Activated CD4-positive, alpha-beta T cell treated with anti-CD3 and anti-CD28 coated beads for 4 hours (primary cell): ENCODE measurements at places on chromosomes 3 and 15.

- DNase-seq: no peak
Observed at GRCh38 chr3:58724336-58724735, 57.8 kb upstream of the FAM3D start.

DNA sequence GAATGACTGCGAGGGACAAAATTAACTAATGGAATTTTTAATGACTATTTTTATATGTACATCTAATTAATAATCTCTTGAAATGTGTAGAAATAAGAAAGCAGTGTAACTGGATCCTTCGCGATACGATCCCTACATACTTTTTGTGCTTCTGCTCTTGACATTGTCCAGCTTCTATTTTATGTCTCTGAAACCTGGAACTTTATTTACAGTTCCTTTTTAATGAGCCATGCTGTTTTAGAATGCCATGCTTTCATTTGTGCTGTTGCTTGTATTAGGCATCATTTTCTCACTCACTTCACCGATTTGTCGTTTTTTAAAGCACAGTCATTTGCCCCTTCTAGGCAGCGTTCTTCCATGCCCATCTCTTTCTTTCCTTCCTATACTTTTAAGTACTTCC, 301.3 kb downstream of the EDEM1 start:
- DNase-seq: no peak

DNA sequence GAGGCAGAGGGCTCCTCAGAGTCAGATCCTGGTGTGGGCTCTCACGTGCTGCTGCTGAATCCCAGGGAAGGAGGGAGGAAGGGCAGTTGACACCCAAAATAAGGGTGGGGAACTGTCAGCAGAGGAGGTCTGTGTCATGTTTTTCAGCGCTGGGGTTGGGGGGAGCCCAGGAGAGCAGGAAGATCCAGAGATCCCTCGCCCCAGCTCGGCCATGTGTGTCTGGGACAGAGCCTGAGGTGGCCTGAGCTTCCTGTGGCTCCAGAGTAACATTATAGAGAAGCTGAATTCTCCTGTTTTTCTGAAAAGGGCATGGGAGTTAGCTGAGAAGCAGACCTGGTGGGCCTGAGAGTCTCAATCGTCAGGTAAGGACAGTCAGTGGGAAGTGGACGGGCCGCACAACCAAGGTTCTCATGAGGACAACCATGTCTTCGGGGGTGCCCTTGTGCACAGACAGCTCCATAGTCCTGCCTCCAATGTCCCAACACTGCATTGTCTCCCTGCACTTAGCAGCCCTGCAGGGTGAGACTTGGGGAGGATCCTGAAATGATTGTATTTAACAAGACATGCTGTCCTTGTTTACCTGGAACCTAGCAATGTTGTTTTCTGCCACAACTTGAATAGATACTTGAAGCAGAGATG, 18.4 kb downstream of the UMPS start:
- DNase-seq: no peak

DNA sequence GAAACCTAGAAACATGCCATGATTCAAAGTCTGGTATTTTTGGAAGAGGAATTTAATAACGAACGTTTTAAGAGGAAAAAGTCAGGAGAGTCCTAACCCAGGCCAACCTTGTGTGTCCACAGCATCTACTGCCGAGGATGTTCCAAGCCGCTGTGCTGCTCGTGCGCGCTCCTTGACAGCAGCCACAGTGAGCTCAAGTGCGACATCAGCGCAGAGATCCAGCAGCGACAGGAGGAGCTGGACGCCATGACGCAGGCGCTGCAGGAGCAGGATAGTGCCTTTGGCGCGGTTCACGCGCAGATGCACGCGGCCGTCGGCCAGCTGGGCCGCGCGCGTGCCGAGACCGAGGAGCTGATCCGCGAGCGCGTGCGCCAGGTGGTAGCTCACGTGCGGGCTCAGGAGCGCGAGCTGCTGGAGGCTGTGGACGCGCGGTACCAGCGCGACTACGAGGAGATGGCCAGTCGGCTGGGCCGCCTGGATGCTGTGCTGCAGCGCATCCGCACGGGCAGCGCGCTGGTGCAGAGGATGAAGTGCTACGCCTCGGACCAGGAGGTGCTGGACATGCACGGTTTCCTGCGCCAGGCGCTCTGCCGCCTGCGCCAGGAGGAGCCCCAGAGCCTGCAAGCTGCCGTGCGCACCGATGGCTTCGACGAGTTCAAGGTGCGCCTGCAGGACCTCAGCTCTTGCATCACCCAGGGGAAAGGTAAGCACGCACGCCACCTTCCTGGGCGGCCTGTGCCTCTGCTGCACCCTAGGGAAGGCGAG, 28.4 kb downstream of the PML start:
- no peak for DNase-seq

DNA sequence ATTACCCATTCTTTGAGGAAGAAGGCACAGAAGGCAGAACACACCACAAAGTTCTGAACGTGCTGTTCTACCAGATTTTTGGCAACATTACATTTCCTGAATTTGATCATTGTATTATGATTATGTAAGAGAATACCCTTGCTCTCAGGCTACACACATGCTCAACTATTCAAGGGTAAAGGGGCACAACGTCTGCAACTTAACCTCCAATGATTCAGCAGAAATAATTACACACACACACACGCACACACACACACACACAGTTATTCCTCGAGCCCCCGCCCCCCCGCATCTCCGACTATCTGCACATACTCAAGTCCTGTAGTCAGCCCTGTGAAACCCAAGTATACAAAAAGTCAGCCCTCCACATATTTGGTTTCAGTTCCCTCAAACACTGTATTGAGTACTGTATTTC, 26.8 kb downstream of the RPN1 start:
- no peak for DNase-seq

- DNase-seq: no peak
Observed at GRCh38 chr3:118688396-118688884, 346.2 kb downstream of the IGSF11 start.
